CMK (cell line): ENCODE measurements at places on chromosomes 5 and 9.

DNA sequence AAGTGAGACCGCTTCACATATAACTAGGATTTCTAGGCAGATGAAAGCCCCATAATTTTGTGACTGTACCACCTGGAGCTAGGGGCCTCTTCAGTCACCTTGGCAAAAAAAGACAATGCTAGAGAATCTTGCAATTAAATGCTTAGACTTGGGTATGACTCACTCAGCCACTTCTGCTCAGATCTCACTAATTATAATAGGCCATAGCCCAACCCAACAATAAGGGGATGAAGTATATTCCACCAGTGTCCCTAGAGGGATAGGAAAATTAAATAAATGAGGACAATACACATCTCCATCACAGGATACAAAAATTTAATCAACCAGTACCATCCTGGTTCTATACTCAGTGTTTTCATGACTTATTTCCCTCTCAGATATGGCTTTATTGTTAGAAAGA, 1079.9 kb upstream of the C9orf72 start:
- no peak for DNase-seq

DNA sequence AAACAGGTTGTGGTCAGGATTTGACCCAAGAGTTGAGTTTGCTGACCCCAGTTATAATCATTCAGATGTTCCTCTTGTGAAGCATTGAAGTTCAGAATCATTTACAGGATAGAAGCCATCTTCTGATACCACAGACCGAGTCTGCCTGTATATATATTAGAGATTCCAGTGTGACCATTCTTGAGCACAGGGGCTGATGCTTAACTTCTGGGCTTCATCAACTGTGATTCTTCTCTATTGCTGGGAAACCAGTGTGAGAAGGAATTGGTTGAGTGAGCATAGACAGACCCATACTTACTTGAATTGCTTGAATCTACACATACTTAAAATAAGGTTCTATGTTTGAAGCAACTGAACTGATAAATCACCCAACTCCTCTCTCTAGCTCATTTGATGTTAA, 27.9 kb upstream of the PCAT7 start:
- no peak for DNase-seq

- DNase-seq = no peak
Observed at GRCh38 chr9:89720696-89721175, 115.9 kb downstream of the GADD45G start.

DNA sequence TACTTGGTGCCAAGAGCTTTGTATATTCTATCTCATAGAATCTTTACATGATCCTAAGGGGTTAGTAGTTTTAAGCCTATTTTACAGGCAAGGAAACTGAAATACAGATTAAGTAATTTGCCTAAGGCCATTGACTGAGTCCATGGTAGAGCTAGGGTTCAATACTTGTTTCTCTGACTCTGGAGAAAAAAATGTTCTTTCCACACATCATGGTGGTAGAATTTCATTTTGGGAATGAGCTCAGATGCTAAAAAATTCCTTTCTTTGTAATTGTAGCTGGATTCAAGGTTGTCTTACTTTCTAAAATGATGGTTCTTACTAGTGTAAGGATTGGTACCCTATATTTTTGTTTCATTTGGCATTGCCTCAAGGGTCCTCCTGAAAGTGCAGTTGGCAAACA, 86.0 kb downstream of the ANKRD55 start:
- no peak for DNase-seq

- DNase-seq = no peak
Observed at GRCh38 chr5:92283521-92283920, 900.4 kb upstream of the ARRDC3 start.

GRCh38 chr9:110427497-110428104, 89.9 kb upstream of the TXNDC8 start:
- DNase-seq = no peak

DNA sequence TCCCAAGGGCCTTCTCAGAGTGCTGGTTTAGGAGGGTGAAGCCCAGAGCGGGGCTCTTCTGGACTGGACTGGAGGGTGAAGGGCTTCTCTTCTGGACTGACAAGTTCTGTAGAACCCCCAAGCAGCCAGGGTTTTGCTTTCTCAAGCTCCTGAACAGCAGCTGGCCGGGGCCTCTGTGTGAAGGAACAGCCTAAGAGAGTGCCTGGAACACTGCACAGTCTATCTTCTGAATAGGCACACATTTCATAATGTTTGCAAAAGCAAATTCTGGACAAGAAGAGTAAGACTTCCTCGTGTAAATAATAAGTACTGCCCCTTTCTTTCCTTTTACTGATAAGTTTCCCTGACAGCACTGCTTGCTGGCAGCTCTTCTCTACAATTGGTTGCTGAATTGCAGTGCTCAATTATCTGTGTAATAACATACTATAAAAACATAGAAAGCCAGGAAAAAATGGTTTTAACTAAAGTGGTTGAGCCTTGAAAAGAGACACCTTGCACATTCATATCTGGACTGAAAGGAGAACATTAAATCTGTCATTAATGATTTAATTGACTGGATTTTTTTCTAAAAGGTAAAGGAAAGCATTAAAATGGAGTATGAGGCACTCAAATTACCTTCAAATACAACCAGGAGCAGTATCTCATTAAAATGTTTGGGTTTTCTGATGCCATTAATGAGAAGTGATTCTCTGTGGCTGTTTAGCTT, 20.5 kb downstream of the MAST4 start:
- DNase-seq = no peak

DNA sequence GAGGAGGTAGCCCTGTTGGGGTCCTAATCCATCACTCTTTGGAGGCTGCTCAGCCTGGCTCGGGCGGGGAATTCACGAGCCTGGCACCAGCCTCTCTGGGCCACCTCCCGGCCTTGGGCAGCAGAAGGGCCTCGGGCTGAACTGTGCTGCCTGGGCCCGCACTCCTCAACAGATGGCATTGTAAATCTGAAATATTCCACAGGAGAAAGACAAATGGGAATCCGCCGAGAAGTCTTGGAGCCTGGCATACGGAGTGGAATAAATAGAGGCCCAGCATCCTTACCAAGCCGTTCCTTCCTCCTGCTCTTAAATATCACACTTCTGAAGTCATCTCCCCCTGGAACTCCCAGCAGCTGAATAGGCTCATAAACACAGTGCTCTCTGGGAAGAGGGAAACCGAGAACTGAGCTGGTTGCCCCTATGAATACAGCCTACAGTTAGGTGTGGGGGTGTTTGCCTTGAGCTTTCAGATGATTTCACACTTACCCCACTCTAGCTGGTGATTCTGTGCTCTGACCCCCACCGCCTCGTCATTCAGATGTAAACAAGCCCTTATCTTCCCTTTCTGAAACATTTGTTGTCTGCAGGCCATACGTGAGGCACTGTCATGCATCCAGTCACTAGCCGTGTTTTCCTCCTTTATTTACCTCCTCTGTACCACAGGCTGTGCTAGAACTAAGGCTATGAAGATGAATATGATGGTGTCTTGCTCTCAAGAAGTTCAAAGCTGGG, 455.0 kb upstream of the CLINT1 start:
- DNase-seq = no peak

DNA sequence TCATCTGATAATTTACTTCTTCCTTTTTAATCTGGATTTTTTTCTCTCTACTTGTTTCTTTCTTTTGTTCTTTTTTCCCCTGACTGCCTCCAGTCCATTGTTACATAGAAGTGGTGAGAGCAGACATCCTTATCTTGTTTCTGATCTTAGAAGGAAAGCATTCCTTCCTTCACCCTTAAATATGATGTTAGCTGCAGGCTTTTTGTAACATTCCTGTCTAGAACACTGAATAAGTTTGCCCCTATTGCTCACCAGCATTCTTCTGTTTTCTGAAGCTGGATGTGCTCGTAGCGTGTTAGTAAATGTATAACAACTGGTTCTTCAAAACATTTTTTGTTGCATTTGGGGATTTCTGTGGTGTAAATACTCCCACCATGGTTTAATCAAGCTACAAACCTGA, 136.7 kb upstream of the NFIL3 start:
- DNase-seq = no peak

GRCh38 chr9:101427358-101427757, 8.2 kb downstream of the ALDOB start:
- DNase-seq = no peak

DNA sequence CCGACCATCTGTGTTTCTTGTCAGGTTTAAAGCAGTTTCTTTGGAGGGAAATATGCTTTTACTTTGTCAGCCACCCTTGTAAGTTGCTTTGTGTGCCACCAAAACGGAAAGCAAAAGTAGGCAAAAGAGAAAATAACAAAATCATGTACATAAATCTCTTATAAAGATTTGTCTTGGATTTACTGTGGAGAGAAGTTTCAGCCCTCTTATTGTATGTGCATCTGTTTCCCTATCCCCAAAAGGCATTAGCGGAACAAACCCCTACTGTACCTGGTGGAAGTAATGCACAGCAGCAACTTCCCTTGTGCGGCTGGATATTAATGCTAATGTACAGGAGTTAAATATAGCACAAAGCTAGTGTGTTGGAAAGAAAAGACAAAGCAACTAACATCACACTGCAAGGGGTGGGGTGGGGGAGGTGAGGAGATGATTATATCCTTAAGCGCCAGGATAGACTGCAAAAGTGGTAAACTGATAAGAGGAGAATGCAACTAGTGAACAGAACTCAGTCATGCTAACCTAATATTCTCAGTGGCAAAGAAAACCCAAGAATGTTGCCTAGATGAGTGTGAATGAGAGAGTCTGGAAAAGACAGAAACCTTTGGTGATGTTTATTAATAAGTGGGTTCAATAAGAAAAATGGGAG, 396.5 kb upstream of the MEF2C start:
- DNase-seq = no peak

GRCh38 chr5:127683008-127683407, 20.2 kb upstream of the CCDC192 start:
- no peak for DNase-seq

- no peak for DNase-seq
Observed at GRCh38 chr5:40628407-40628806, 51.3 kb upstream of the PTGER4 start.

DNA sequence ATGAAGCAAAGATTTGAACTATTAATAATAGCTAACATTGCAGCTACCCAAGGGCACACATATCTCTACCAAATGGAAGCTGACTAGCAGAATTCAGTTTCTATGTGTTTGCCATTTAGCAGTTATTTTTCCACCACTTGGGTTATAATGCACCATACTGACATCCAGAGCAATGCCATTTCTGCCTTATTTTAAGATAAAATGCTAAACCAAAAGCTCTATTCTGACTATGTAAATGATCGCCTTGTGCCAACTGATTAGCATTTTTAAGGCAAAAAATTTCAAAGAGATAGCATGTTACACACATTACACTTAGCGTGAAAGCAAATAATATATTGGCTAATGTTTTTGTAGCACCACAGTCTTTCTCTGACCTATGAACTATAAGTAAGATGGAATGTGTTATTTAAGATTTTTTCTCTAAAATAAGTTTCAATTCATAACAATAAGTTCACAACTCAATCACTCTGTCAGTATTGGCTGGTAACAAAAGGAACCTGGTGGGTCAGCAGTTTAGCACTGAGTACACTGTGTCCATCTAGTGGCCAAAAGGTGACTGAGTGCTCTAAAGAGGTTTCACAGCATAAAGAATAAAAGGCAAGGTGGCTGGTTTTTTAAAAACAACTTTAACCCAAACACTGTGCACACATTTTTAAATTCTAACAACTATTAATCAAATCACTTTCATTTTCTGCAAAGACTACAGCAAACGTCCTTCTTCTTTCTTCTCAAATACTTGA, 443.5 kb downstream of the PDE4D start:
- DNase-seq = peak; percentile 8

- DNase-seq = no peak
Observed at GRCh38 chr5:30147976-30148375, 1045.5 kb upstream of the CDH6 start.

DNA sequence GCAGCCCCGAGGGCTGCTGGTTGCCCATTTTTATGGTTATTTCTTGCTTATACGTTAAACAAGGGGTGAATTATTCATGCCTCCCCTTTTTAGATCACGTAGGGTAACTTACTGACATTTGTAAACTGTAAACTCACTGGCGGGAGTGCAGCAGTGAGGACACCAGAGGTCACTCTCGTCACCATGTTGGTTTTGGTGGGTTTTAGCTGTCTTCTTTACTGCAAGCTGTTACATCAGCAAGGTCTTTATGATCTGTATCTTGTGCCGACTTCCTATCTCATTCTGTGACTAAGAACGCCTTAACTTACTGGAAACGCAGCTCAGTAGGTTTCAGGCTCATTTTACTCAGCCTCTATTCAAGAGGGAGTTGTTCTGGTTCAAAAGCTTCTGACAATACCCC, 155.0 kb upstream of the PRDM9 start:
- DNase-seq = peak; percentile 25

GRCh38 chr9:660227-660626, 181.3 kb upstream of the DMRT1 start:
- no peak for DNase-seq

- DNase-seq = no peak
Observed at GRCh38 chr5:137737349-137738131, 1.7 kb upstream of the KLHL3 start.

GRCh38 chr9:86277072-86277471, 5.3 kb downstream of the ISCA1 start:
- no peak for DNase-seq

DNA sequence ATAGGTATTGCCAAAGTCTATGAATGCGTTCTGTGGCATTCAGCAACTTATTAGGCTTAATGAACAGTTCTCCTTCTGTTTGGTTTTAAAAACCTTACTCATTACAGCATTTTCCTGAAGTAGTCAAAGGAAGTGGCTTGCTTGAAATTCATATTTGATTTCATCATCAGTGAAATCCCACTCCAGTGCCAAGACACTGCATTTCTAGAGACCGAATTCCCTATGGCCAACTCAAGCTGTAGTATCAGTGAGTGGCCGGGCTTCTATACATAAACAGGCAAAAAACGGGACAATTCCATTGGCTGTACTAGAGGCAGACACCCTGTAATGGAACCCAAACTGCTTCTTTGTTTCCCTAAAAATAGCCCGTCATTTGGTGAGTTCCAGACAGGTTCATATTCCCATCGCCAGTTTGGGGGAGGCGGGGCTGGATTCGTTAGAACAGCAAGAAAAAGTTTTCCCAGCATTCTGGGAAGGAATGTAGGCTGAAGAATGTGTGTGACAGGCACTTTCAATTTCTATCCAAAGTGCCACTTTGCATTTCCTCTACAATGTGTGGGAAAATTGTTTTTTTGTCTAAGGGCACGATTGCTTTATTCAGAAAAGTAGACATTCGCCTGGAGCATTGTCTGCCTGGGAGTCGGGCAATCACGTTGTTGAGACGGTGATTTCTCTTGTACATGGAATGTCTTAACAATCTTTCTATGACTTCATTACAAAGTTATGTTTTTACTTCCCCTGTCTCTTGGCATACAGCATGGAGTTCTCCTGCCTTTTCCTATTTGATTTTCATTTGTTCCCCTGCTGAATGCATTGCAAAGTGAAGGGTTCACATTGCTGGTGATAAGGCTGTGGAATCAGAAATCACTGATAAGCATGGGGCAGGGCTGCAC, 141.8 kb upstream of the MAST4 start:
- no peak for DNase-seq

- DNase-seq = no peak
Observed at GRCh38 chr5:84378961-84379360, 5.7 kb downstream of the EDIL3 start.
